D721Med (cell line): ENCODE measurements at places on chromosomes 5 and 9.

DNA sequence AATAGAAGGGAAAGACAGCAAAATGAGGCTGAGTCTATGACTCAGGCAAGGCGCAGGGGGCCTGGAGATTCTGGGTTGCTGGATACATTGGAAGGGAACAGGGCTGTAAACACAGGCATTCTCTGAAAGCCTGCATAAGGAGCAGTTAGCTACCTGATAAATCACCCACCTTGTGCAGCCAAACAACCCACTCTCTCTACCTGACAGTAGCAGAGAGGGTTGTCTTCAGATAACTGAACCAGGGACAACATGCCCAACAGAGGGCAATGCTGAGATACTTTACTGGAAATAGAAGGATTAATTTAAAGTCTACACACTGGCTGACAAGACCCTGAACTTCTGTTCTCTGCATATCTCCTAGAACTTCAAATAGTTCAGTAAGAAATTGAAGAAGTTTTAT is 161.6 kb downstream of the KCTD16 start:
- DNase-seq: no peak

GRCh38 chr5:138000102-138000723 is 32.7 kb downstream of the FAM13B start:
- no peak for DNase-seq

- DNase-seq: no peak
Observed at GRCh38 chr9:91273853-91274552, 87.7 kb downstream of the AUH start.

- DNase-seq: no peak
Observed at GRCh38 chr9:8709731-8710130, 910.2 kb upstream of the DMAC1 start.

- DNase-seq: no peak
Observed at GRCh38 chr5:117242028-117242427, 667.4 kb upstream of the SEMA6A start.

DNA sequence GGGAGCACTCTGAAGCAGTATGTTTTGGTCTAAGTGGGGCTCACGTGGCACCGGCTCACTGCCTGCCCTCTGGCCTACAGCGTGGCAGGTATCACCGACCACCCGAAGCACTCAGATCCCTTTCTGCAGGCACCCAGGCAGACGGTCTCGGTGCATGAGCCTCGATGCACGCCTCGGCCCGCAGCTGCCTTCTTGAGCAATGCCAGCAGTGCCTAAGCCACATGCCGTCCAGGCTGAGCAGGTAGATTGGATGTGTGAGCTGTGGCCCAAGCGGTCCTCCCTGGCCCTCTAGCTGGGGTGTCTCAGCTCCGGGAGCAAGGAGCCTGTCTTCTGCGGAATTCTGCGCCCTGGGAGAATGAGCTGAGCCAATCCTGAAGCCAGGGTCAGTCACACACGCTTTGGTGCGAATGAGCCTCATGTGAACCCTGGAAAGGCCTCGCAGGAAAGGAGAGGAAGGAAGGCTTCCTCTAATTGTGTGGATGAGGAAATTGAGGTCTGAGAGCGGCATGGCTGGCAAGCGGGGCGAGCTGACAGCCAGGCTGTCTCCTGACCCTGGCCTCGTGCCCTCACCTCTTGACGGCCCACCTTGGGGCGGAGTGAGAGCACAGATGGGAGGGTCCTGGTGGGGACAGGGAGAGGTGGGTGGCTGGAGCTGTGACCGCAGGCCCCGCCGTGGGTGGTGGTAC is 14.4 kb downstream of the RXRA start:
- no peak for DNase-seq

GRCh38 chr5:172315587-172316493 is 32.3 kb upstream of the UBTD2 start:
- no peak for DNase-seq
